Esophagus mucosa (tissue), 1 donor: ENCODE measurements at places on chromosomes 13 and 19.
A peak's percentile ranks its signal among the peaks of the same experiment; 100 is the strongest.

DNA sequence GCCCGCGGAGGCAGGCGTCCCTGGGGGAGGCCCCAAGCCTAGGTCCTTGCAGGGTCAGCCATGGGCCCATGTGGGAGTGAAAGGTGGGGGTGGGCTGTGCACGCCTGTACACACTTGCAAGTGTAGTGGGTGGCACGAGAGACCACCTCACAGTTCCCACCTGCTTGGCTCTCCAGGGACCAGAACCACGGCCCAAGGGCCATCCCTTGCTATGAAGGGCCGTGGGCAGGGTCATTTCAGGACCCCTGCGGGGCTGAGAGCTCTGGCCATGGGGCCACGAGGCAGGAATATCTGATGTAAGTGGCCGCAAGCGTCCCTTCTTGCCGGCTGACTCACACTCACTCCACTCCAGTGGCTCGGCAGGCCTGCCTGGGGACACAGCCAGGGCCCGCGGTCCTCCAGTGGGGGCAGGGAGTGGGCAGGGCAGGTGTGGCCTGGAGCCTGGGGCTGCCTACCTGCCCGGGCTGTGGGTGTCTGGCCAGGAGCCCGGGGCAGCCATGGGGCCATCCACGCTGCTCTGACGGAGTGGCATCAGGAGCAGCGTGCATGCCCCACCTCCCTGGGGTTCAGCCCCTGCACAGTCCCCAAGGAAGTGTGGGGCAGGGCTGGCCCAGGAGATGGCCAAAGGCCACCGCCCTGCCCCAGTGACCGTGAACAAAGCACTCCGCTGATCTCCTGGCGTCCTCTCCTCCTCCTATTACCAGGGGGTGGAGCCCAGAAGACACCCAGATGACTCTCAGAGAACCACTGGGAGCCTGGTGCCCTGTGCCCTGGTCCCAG lies 8.6 kb upstream of the MKNK2 start:
- ATAC-seq = peak; percentile 73

DNA sequence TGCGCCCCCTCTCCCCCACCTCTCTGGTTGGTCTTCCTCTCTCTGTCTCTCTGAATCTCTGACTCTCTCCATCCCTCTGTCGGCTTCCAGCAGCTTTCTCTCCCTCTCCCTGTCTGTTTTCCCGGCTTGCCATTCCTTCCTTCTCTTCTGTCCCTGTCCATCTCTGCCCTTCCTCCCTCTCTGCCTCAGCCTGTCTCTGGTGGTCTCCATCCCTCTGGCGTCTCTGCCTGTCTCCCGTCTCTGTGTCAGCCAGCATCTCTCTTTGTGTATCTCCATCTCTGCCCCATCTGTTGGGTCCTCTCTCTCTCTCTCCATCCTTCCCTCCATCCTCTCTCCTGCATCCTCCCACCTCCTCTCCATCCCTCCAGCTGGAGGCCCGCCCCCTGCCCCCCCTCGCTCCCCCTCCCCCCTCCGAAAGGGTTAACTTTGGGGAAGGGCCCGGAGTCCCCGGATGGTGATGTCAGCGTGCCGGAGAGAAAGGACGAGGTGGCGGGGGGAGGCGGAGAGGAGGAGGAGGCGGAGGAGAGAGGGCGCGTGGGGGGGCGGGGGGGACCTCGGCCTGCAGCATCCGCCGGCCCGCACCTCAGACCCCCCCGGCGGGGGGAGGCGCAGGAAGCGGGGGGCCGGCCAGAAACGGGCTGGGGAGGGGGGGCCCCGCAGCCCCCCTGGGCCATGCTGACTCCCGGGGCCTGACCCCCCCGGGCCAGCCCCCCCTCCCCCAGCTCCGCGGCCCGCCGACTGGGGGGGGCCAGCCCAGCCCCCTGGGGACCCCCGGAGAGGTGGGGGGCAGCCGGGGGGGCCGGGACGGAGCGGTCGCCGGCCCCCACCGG lies at the start of gene BRSK1:
TSS of gene BRSK1 (plus strand) at position 450 of the 830 bp plus-strand sequence. CDS start 446 bp downstream, outside the sequence.
- no peak for ATAC-seq

GRCh38 chr13:62432295-62432694 lies 1016.6 kb upstream of the PCDH20 start:
- no peak for ATAC-seq

GRCh38 chr19:53844849-53845246 lies 20.7 kb upstream of the NLRP12 start:
- no peak for ATAC-seq

- ATAC-seq = no peak
Observed at GRCh38 chr13:111411919-111412650, 91.6 kb downstream of the TEX29 start.

DNA sequence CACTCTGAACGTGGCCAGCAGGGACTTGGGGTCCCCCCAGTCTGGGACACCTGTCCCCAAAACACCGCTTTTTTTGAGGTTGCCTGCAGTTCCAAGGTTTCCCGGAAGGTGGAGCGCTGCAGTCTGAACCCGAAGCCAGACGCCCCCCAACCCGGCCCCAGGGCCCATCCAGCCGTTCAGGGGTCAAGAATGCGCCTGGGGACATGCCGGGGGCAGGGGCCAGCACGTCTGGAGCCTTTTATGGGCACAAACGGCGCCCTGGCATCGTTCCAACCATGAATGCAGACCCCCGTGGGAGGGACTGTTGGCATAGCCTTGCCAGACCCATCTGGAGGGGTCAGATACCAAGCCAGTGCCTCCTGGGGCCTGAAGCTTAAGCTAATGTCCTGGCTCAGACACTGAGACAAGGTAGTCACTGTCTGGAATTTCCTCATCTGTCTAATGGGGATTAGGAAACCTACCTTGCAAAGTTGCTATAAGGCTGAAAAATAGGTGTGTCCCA lies 6.9 kb downstream of the S1PR5 start:
- peak; percentile 80 for ATAC-seq

DNA sequence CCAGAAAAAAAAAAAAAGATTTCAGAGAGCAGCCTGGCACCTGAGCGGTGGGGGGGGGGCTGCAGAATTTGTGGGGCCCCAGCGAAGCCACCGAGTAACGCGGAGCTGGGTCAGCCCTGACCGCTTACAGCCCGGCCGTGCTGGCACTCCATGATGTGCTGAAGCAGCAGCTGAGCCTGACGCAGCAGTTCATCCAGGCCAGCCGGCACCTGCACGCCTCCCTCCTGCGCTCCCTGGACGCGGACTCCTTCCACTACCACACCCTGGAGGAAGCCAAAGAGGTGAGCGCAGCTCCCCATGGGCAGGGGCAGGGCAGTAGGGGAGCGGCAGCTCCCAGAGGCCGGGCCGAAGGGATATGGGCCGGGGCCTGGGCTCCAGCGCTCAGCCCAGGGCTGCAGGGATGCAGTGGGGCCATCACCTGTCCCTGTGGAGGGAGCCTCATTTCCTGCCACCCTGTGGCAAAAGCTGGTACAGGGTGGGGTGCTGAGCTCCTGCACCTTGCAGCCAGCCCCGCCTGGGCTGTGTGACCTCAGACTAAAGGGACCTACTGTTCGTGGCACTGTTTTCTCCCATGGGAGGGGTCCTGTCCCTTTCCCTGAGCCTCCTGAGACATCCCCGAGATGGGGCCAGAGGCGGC lies 18.3 kb downstream of the C19orf44 start:
- ATAC-seq = peak; percentile 49

DNA sequence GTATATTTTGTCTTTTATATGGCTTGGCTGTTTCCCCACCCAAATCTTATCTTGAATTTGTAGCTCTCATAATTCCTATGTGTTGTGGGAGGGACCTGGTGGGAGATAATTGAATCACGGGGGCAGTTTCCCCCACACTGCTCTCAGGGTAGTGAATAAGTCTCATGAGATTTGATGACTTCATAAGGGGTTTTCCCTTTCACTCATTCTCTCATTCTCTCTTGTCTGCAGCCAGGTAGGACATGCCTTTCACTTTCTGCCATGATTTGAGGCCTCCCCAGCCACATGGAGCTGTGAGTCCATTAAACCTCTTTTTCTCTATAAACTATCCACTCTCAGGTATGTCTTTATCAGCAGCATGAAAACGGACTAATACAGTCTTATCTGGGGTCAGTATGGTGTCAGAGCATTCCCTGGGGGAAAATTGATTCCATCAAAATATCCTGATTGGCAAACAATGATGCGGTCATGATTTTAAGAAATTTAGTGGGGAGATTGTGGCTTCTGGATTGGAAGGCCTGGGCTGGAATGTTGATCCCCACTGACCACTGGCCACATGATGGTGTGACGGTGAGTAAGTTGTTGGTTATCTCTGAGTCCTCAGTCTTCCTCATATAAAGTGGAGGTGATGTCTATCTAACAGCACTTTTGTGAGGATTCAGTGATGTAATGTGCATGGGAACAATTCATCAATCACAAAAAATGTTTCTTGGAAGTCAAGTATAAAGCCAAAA lies 27.5 kb upstream of the ANKRD10 start:
- no peak for ATAC-seq

DNA sequence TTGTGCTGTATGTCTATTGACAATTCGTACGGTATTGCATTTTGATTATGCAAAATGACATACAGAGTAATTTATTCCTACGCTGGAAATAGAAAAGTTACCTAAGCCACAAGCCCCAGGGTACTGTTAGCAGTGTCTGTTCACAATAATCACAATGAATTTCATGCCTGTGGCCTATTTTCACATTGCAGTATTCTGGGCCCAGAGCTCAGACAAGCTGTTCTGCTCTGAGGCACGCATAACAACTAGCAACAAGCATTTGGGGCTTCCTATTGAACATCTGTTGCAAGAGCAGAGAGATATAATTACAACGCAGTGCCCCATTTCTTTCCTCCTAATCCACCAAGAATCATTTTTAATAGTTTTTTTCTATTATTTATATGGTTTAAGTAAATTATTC lies 158.9 kb upstream of the SGCG start:
- no peak for ATAC-seq

- no peak for ATAC-seq
Observed at GRCh38 chr19:40006273-40006691, 9.4 kb downstream of the ZNF546 start.

- ATAC-seq = no peak
Observed at GRCh38 chr13:28671126-28671792, 12.3 kb downstream of the POMP start.

DNA sequence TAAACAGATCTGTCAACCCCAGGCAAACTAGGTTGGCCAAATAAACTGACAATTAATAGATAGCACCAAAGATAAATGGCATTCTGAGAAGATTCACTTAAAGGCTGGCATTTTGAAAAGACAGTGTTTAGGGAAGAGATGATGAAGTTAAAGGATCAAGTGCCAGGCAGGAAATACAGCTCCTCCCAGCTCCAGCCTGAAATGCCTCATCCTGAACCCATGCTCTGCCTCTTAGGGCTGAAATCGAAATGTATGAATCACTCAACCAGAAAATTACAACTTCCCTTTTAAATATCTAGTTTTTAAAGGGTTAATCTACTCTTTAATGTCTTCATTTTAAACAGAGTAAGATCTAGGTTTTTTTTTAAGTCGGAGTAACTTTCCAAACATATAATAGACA lies 171.2 kb upstream of the UBL3 start:
- no peak for ATAC-seq

DNA sequence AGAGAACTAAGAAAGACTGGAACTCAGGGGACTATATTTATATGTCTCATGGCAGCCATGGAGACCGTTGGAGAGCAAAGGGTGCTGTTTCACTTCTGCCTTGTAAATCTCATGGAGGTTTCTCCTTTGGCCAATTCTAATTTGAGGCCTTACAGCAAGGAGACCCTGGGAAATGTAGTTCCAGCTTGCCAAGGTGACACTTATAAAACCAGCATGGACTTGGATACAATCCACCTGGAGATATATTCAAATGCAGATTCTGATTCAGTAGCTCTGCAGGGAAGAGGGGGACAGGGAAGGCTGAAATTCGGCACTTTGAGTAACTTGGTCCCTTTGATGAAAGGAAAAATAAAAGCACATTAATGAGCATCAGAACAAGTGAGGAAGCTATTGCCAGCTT lies 90.0 kb downstream of the OXGR1 start:
- ATAC-seq = no peak

GRCh38 chr19:50264483-50265186 lies 61.2 kb downstream of the MYH14 start:
- ATAC-seq = no peak

GRCh38 chr19:38650172-38650775 lies 2.8 kb downstream of the ACTN4 start:
- peak; percentile 64 for ATAC-seq

DNA sequence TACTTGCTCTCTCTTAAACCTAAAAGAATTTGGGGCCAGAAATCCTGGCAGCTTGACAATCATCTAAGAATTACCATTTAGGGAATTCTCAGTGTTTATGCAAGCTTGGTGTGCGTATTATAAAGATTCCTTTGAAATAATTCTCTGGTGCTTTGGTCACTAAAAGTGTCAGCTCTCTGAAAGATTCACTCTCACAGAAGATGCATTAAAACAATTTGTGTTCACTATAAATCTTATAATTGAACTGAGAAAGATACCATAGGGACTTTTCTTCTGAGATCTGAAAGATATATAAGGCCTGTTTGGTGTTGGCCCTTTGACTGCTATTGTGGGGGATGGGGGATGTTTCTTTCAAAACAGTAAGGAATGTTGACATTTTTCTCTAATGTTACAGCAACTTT lies 27.3 kb downstream of the EPSTI1 start:
- ATAC-seq = no peak

DNA sequence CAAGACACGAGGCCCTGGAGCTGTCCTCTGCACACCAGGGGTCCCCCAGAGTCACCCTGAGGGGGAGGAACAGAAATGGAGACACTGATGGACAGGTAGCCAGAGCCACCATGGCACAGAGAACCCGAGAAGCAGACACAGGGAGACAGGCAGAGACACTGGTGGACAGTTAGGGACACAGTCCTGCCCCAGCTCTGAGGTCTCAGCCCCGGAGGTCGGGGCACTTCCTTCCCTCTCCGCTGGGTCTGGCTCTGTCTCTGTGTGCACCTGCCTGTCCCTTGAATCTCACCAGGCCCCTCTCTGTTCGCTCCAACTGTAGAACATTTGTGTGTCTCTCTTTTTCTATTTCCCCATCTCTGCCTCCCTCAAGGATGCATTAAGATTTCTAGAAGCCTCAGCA lies 4.6 kb downstream of the KLK14 start:
- no peak for ATAC-seq
